ENCODE measurements at places on chromosomes 5 and 9.

DNA sequence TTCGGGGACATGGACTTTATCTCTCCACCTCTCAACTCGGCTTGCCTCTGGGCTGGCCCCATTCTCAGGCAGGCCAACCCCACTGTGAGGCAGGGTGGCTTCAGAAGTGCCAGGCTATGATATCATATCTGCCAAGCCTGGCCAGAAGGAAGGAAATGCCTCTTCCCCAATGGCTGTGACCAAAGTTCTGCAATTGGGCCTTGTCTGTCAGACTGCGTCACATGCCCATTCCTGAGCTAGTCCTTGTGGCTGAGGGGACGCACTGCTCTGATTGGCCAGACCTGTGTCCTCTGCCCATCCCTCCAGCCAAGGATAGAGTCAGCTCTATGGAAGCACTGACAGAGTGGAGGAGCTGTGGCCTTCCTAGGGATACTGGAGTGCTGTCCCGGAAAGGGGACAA, 11.9 kb downstream of the SMIM23 start:
- DNase-seq, result no peak

GRCh38 chr5:174177531-174177930, 132.0 kb downstream of the NSG2 start:
- DNase-seq, result no peak

GRCh38 chr9:35001803-35002502, 12.4 kb downstream of the DNAJB5 start:
- DNase-seq, result no peak

DNA sequence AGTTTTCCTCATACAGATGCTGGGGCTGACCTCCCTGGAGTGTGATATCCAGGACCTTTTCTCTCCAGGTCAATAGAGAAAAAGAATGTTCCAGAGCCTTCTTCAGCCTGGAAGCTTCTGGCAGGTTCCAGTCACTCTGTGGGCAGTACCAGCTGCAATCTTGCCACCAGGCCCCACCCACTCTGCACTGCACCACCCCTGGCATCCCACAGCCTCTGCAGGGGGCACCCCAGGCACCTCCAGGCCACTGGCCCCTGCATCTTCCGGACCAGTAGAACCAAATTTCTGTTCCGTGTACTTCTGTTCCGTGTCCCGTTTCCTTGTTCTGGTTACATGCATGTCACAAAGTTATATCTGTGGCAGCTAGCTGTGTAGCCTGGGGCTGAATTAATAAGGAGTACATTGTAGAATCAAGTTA, 83.3 kb upstream of the ZBTB43 start:
- no peak for DNase-seq

DNA sequence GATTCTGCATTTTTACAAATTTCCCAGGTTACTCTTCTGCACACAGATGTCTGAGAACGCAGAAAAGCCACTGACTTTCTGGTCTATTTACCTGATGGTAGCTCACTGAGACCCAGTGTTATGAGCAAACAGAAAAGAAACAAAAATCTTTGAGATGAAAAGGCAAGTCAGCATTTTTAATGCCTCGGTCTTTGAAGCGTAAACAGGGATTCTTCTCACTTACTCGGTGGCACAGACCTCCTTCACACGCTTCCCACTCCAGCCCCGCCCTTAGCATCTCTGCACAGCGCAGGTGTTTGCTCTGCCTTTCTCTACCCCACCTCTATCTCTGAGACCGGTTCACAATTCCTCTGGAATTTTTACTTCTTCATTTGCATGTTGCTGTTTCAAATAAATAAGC, 195.0 kb upstream of the IRX1 start:
- no peak for DNase-seq

GRCh38 chr5:170508660-170509347, 5.0 kb downstream of the KCNIP1 start:
- no peak for DNase-seq

- no peak for DNase-seq
Observed at GRCh38 chr5:66540078-66540477, 56.1 kb upstream of the MAST4 start.

DNA sequence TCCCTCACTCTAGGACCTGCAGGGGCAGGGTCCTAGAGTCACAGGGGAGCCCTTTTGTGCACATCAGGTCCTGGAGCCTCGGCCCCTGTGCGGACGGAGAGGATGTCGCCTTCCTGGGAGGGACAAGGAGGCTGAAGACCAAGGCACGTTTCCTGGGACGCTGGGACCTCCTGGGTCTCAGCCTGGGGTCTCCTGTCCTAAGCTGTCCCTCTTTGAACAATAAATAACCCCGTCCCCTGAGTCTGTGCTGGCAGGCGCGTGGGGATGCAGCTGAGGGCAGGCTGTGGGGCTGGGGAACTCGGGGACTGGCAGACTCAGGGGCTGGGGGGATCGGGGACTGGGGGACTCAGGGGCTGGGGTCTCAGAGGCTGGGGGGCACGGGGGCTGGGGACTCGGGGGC, 31.1 kb downstream of the PAEP start:
- DNase-seq, result no peak

- peak; percentile 46 for DNase-seq
Observed at GRCh38 chr5:137743031-137743640, 7.2 kb upstream of the KLHL3 start.

GRCh38 chr5:141359790-141360426, at the start of gene PCDHGB2:
Gene PCDHGB2, plus strand, starts transcription at chr5:141359994. Its CDS starts 142 bp downstream, at chr5:141360136.
- no peak for DNase-seq

Data from activated CD4-positive, CD25-positive, alpha-beta regulatory T cell treated with anti-CD3 and anti-CD28 coated beads, Interleukin-2, amount 50 U/mL, for 16 hours (primary cell).